ENCODE measurements at places on chromosomes 7 and 10. TPM values are rescaled to one million over a fixed set of nuclear protein-coding genes. Genes with fewer than 3 reads are reported as not detected.

Gene SLC39A12
- total RNA-seq = not detected

Gene ZNF33B
- total RNA-seq = 19.5 TPM

Gene ITPRIP
- 24.7 TPM for total RNA-seq

Gene GIMAP1
- 8.5 TPM for total RNA-seq

Gene COX19
- total RNA-seq = 18.3 TPM

GRCh38 chr10:5644930-5645329, 21.5 kb downstream of the ASB13 start:
- DNase-seq = no peak

DNA sequence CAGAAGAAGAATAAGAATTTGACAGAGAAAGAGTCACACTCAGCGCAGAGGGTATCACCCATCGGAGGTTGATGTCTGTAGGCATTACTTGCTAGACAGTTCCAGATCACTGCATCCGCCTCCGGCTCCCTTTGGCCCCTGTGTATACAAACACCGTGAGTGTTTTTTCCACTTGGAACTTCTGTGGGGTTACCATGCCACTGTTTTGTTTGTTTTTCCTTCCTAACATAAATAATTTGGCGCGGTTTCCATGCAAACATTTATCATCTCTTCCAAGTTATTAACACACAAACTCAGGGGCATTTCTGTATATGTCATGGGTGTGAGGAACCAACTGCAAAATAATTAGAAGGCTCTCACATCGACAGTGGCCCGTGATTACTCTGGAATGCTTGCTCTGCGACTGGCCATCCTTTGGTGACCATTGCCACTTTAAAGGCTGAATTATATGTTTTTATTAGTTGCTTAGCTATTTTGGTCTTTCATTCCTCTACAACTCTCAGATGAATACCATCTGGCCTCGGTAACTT, 612.2 kb upstream of the MKI67 start:
- no peak for DNase-seq

DNA sequence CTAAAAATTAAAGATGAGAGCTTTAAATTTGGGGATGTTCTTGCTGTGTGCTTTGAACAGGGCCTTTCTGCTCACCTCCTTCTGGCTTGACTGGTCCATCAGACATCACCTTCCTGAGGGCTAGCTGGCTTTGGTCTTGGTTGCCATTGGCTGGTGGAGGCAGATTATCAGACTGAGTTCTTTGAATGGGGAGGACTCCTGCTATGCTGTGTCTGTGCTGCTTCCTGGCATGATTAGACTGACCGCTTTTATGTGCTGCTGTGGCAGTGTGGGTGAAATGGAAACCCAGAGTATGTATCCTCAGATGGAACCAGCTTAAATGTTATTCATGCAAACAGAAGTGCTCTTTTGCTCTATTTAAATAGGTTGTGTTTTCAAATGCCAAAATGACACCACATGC, 341.6 kb downstream of the PCLO start:
- DNase-seq = no peak

DNA sequence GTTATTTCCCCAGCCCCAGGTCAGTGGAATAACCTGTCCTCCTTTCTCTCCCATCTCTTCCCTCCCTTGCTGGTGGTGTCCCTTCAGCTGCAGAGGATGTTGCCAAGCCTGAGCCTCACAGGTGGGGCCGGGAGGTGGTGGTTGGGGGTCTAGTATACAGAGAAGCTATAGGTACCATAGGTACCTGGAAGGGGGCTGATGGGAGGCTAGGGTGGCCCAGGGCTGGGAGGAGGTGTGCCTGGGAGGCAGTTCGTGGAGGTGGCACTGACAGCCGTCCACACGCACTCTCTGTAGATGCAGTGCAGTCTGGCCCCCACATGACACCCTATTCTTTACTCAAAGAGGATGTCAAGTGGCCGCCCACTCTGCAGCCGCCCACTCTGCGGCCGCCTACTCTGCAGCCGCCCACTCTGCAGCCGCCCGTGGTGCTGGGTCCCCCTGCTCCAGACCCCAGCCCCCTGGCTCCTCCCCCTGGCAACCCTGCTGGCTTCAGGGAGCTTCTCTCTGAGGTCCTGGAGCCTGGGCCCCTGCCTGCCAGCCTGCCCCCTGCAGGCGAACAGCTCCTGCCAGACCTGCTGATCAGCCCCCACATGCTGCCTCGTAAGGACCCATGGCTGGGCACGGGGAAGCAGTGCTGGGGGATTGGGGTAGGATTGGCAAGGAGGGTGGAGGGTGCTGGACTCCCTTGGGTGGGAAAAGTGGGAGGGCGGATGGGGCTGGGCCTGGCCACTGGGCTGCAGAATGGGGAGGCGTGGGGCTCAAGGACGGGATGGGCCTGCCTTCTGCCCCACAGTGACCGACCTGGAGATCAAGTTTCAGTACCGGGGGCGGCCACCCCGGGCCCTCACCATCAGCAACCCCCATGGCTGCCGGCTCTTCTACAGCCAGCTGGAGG, 9.5 kb downstream of the IRF5 start:
- DNase-seq = no peak

DNA sequence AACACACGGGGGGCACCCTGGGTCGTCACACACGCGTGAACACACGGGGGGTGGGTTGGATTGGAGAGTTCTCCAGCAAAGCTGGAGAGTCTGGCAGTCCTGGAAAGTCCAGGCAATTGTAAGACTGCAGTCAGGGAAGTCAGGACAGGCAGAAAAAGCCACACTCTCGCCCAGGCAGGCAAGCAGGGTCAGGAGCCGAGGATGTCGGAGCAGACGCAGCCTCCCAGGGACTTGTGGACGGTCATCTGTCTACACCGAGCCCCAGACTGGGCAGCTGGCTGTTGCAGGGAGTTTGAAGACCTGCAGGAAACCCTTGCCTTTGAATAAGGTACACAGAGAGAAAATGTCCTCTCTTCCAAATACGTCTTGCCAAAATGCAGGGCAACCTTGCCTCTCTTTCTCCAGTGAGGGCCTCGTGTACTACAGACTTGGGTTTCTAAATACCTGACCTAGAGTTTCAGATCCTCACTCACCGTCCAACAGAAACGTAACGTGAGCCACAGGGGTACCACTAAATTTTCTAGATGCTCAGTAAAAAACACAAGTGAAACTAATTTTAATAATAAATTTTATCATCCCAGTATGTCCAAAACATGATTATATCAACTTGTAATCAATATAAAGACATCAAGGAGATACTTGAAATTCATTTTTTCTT, 176.7 kb downstream of the ADARB2 start:
- DNase-seq = no peak

- no peak for DNase-seq
Measured at GRCh38 chr7:141593134-141593533, 41.9 kb downstream of the AGK start.

GRCh38 chr7:27875061-27875460, 135.1 kb downstream of the TAX1BP1 start:
- no peak for DNase-seq

DNA sequence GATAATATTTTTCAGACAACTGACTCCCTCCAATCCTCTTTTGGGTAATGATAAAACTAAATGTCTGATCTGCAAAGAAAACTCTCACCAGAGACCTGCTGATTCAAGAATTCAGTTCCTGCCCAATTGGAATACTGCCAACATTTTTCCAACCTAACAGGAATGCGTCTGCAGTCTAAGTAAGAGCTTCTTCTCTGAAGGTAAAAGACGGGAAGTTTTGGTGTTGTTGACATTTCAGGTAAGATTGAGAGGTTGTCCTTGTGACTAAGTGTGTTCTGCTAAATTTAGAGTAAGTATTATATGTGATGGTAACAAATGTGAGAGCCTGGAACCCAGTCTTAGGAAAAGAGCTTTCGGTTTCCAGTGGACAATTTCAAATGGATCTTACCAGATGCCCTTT, 17.6 kb downstream of the IFIT5 start:
- DNase-seq = no peak

- DNase-seq = no peak
Measured at GRCh38 chr7:152869677-152870051, 110.1 kb downstream of the ACTR3B start.

GRCh38 chr10:57624856-57625592, 642.7 kb downstream of the IPMK start:
- DNase-seq = no peak

GRCh38 chr10:101136007-101136707, 5.1 kb downstream of the TLX1 start:
- DNase-seq = no peak

GRCh38 chr7:28005075-28005846, 175.3 kb downstream of the JAZF1 start:
- DNase-seq = no peak

DNA sequence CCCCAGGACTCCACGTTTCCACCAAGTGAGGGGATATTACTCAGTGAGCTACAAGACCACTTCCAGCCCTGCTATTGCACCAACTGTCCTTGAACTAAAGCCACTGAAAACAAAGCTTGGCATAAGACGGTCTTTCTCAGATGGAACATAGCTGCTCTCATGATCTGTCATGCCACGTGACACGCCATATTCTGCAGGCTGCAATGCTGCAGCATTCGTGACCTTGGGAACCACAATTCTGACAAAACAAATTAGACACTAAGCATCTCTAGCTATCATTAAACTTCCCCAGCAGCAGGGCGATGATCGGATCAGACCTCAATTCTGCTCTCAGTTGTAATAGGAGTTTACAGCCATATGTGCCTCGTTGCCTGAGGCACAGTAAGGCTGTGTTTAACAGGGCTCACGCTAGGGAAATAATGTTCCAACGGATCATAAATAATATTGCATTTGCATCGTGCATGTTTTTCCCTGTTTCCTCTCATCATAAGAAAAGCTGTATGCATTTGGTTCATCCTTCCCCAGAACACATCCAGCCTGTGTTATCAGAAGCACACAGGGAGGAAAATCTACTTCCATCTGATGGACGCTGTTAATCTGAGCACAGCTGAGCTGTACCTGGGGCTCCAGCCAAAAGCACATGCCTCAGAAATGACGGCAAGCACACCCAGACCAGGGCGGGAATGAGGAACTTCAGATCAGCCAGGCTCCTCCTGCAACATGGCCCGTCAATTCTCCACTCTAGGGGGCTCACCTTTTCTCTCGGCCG, 38.6 kb upstream of the CNPY1 start:
- no peak for DNase-seq

DNA sequence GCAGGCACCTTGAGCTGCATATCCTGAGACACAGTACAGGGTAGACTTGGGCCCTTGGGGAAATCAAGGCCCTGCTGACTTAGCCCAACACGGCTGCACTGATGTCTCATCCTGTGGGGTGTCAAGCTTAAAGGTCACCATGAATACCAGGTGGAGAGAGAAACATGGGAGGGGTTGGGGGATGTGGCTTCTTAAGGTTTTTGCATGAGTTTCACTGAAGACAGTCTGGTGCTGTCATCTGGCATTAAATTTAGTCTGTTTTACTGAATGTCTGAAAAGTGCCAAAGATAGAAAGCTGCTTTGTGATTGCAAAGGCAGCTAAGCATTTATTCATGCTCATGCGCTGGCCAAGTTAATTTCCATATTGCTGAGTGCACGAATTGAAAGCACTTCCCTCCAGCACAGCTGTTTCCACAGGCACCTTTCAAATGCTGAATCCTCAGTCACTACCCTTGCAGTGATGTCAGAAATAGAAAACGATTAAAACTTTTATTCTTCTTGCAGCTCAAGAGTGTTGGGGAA, 102.1 kb downstream of the OSBPL3 start:
- DNase-seq = no peak

DNA sequence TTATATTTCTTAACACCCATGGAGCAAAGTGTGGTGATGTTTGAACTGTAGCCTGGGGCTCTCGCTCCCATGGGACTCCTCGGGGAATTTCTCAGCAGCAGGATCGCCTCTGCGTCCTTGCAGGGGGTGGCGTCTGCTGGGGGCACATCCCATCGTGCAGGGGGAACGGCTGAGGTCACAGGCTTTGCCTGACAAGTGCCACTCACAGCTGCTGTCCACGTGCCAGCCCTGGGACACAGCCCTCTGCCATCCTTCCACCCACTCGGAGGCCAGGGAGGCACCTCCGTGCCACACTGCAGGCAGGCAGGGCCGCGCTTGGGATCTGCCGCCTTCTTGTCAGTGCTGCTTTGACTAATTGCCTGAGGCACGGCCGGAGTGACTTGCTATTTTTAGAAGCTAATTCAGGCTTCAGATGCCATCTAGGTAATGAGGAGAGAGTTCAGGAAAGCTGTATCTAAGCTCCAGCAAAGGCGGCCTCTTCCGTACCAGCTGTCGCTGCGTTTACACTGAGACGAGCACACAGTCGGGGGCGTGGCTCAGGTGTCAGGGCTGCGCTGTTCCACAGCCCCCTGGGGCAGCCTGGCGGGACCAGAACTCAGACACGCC, 45.7 kb downstream of the PITRM1 start:
- no peak for DNase-seq

DNA sequence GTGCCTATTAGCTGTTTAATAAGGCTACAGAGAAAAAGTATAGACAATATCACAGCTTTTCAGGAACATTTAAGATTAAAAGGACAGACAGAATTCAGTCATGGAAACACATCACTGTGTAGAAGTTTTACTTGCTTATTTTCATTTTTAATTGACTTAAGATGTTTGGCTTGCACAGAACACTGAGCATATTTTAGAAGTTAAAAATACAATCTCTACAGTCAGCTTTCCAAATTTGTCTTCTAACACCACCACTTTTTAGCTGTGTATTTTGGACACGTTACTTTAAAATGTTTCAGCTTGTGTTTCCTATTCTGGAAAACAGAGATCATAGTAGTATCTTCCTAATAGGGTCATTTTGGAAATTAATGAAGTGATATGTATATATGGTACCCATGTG, 11.8 kb downstream of the CFAP69 start:
- no peak for DNase-seq

- no peak for DNase-seq
Measured at GRCh38 chr10:12902135-12902572, 99.4 kb downstream of the CCDC3 start.

- DNase-seq = no peak
Measured at GRCh38 chr10:55629793-55630490, 731.1 kb downstream of the ZWINT start.

DNA sequence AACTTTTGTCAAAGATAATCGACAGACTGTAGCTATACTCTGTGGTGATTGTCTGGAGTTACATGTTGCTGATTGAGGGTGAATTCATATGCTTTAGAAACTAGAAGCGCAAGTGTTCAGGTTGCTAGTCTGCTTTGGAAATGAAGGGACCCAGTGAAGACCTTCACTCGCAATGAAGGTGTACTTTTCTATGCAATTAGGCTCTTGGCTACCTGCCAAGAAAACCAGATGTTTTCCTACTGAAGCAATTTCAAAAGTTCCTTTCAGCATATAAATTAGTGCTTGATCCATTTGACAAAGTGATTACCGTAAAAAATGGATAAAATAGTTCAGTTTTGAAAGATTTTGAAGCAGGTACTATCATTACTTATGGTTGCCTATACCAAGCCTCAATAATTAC, 10.0 kb upstream of the STK31 start:
- no peak for DNase-seq
